ENCODE measurements at places on chromosomes 7 and 10. TPM values are rescaled to one million over a fixed set of nuclear protein-coding genes. Genes with fewer than 3 reads are reported as not detected.
A peak's percentile ranks its signal among the peaks of the same experiment; 100 is the strongest.

Gene COL28A1
- total RNA-seq = not detected

Gene FAM25G
- not detected for total RNA-seq

- H3K36me3 ChIP-seq = peaks cover 6% of the 10 kb centered on the region
- H3K4me3 ChIP-seq = no peak overlapping the region
- peaks cover 36% of the 10 kb centered on the region for H3K4me1 ChIP-seq
- no peak for DNase-seq
- H3K27me3 ChIP-seq = peaks cover 3% of the 10 kb centered on the region
These were observed 197.9 kb upstream of the BMPER start for GRCh38 chr7:33707427-33707826.

DNA sequence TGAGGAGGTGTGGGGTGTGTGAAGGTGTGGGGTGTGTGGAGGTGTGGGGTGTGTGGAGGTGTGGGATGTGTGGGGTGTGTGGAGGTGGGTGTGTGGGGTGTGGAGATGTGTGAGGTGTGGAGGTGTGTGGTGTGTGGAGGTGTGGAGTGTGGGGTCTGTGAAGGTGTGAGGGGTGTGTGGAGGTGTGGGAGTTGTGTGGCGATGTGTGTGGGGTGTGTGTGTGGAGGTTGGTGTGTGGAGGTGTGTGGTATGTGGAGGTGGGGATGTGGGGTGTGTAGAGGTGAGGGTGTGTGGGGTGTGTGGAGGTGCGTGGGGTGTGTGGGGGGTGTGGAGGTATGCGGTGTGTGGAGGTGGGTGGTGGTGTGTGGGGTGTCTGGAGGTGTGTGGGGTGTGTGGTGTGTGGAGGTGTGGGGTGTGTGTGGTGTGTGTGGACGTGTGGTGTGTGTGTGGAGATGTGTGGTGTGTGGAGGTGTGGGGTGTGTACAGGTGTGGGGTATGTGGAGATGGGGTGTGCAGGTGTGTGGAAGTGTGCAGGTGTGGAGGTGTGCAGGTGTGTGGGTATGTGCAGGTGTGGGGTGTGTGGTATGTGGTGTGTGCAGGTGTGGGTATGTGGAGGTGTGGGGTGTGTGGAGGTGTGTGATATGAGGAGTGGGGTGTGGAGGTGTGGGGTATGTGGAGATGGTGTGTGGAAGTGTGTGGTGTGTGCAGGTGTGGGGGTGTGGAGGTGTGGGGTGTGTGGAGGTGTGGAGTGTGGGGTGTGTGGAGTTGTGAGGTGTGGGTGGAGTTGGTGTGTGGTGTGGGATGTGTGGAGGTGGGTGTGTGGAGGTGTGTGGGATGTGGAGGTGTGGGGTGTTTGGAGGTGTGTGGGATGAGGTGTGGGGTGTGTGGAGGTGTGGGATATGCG, 34.5 kb downstream of the SPDYE17 start:
- no peak overlapping the region for H3K4me3 ChIP-seq
- peaks cover under 1% of the 10 kb centered on the region for H3K36me3 ChIP-seq
- no peak for DNase-seq
- no peak overlapping the region for H3K27ac ChIP-seq

- DNase-seq = no peak
- H3K36me3 ChIP-seq = no peaks in the 10 kb centered on the region
- H3K27ac ChIP-seq = no peak overlapping the region
- H3K4me3 ChIP-seq = no peak overlapping the region
- peaks cover 8% of the 10 kb centered on the region for H3K4me1 ChIP-seq
- no peaks in the 10 kb centered on the region for H3K27me3 ChIP-seq
These were observed 49.0 kb upstream of the YAE1 start for GRCh38 chr7:39517240-39517639.

DNA sequence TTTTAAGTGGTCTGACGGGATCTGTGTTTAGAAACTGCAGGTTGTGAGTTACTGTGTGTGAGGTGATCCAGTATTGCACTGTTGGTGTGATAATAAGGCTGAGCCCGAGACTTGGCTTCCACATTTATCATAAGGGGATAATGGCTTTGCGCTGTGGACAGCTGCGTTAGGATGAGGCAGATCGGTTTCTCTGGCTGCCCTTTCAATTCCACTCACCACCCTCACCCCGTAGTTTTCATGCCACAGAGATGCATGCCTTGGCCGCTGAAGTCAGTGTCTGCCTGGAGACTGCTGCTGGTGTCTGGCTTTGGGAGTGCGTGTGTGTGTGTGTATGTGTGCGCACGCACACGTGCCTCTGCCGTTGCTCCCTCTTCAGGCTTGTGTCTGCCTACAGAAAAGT, 273.0 kb downstream of the CCDC3 start:
- no peaks in the 10 kb centered on the region for H3K27me3 ChIP-seq
- no peak overlapping the region for H3K27ac ChIP-seq
- DNase-seq = no peak
- no peaks in the 10 kb centered on the region for H3K4me1 ChIP-seq

Gene MUC12
- 1.3 TPM for total RNA-seq

- H3K4me1 ChIP-seq = peaks cover 23% of the 10 kb centered on the region
- no peak overlapping the region for H3K4me3 ChIP-seq
- peaks cover 7% of the 10 kb centered on the region for H3K36me3 ChIP-seq
These were observed 1.4 kb downstream of the FAM149B1 start for GRCh38 chr10:73169320-73169719.

- H3K4me1 ChIP-seq = no peaks in the 10 kb centered on the region
- no peaks in the 10 kb centered on the region for H3K36me3 ChIP-seq
- no peaks in the 10 kb centered on the region for H3K27me3 ChIP-seq
- H3K27ac ChIP-seq = no peak overlapping the region
- DNase-seq = no peak
These were observed 251.9 kb upstream of the HGF start for GRCh38 chr7:82021713-82022112.

DNA sequence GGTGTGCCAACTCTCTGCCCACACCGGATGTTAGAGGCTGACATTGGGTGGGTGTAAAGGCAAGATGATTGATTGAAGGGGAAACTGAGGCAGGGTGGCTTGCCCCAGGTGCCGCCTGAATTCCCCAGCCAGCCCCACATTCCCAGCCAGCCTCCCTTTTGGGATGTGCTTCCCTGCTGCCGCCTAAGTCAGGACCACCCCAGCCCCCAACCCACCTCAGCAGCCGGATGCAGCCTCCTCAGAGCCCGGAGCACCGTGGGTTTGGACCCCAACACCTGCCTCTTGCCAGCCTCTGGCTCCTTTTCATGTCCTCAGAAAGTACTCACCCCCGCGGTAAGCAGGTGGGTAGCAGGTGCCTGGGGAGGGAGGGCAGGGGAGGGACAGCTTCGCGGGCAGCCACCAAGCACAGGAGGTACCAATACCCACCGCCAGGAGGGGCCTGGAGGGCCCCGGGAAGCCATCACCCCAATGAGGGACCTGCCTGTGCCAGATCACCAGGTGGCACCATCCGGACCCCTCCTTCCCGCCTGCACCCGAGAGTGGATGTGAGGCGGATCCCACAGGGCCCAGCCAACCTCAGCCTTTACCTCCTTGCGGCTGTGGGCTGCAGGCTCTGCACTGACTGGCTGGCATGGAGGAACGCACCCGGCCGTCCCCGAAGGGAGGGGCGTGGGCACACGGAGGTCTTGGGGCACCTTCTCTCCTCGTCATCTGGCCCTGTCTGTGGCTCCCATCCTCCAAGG, 60.5 kb downstream of the PWWP2B start:
- no peaks in the 10 kb centered on the region for H3K4me1 ChIP-seq

Gene NANOS1
- 1.2 TPM for total RNA-seq

DNA sequence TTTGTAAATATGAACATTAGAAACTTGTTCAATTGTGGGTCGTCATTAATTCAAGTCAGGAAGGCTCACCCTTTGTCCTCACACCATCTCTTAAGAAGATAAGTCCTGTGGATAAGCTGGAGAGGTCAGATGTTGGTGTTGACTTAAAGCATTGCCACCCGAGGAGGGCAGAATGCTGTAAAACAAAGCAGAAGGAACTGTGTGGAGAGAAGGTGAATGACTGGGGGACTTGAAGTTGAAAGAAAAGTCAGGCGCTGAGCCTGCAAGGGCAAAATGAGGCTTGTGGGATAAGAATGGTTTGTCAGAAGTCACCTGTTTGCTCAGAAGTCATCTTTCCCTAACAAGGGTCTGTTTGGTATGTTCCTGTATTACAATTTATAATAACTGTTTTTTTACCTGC, 9.1 kb downstream of the RPA3 start:
- DNase-seq = no peak
- H3K4me1 ChIP-seq = peaks cover 10% of the 10 kb centered on the region
- H3K27me3 ChIP-seq = peaks cover 2% of the 10 kb centered on the region
- H3K27ac ChIP-seq = no peak overlapping the region

GRCh38 chr10:86041116-86041515, 325.5 kb downstream of the GRID1 start:
- no peak overlapping the region for H3K27ac ChIP-seq
- peaks cover 4% of the 10 kb centered on the region for H3K27me3 ChIP-seq
- H3K36me3 ChIP-seq = no peaks in the 10 kb centered on the region
- no peaks in the 10 kb centered on the region for H3K4me1 ChIP-seq
- H3K4me3 ChIP-seq = no peak overlapping the region

- H3K27me3 ChIP-seq = peaks cover 1% of the 10 kb centered on the region
- no peak overlapping the region for H3K4me3 ChIP-seq
- no peak for DNase-seq
- H3K27ac ChIP-seq = no peak overlapping the region
- H3K4me1 ChIP-seq = peaks cover 17% of the 10 kb centered on the region
These were observed 23.8 kb downstream of the CYTH3 start for GRCh38 chr7:6248581-6248980.

Gene TMEM273
- 1.6 TPM for total RNA-seq

DNA sequence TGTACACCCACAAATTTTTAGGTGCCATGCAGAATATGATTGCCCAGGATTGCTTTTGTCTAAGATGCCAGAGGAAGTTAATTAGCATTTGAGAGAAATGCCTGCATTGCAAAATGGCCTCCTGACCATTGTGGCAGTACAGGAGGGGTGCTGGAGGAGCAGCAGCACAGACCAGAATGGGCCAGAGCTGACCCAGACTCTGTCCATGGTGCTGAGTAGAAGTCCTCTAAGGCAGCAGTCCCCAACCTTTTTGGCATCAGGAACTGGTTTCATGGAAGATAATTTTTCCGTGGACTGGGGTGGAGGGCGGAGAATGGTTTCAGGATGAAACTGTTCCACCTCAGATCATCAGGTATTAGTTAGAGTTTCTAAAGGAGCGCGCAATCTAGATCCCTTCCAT, 217.8 kb upstream of the AGK start:
- DNase-seq = peak; percentile 51
- H3K27me3 ChIP-seq = peaks cover 5% of the 10 kb centered on the region
- H3K4me3 ChIP-seq = no peak overlapping the region
- H3K4me1 ChIP-seq = no peaks in the 10 kb centered on the region
- peaks cover 4% of the 10 kb centered on the region for H3K36me3 ChIP-seq

Gene GPR141
- total RNA-seq = not detected

DNA sequence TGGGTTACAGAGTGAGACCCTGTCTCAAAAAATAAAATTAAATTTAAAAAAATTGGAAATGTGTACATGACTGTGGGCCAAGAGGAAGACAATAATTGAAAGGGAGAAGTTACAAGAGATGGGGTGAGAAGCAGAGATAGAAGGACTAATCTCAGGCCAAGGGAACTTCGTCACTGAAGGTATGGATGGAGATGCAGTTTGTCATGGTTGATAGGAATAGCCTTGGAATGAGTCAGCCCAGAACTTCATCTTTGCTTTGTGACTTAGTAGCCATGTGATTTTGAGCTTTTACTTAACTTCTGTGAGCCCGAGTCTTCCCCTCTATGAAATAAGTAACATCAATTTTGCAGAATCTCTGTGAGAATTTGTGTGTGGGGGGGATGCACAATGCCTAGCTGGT, 6.5 kb upstream of the PODXL start:
- peaks cover 4% of the 10 kb centered on the region for H3K27me3 ChIP-seq
- H3K36me3 ChIP-seq = no peaks in the 10 kb centered on the region
- H3K4me3 ChIP-seq = no peak overlapping the region
- H3K4me1 ChIP-seq = peaks cover 7% of the 10 kb centered on the region
- H3K27ac ChIP-seq = no peak overlapping the region
